Fibroblast of the aortic adventitia (primary cell): ENCODE measurements at places on chromosomes 13 and 19.
A peak's percentile ranks its signal among the peaks of the same experiment; 100 is the strongest.

- DNase-seq: no peak
These were observed 38.4 kb downstream of the LTBP4 start for GRCh38 chr19:40639638-40639982.

DNA sequence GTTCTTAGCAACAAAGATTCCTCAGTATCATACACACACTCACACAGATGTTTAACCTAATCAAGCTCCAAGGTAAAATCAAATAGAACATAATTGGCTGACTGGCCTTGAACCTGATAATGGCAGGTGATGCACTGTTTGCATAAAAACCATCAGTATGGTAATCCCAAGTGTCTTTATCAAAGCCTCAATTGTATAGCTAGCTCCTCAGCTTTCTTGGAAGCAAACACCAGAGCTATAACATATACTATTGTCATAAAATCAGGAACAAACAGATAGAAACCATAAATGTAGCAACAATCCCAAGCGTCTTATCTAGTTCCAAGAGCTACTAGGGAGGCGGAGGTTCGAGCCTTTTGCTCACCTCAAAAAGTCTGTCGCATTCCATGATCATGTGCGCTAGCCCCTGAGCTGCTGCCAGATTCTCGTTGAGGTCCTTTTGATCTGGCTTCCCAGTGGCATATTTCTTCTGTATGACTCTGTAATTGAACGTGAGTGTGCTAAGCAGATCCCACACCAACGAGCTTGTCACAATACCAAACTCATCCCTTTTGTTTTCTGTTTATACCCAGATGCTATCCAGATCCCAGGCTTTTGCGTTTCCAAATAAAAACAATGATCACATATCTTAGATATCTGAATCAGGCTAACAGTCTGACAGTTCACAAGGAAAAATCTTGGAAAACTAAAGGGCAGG lies 95.3 kb downstream of the KL start:
- DNase-seq: peak; percentile 57

GRCh38 chr19:47377208-47377701 lies 28.1 kb downstream of the DHX34 start:
- no peak for DNase-seq

GRCh38 chr19:15453091-15453578 lies 3.4 kb upstream of the WIZ start:
- DNase-seq: no peak

GRCh38 chr13:24563087-24563486 lies 50.5 kb upstream of the PARP4 start:
- DNase-seq: no peak

- DNase-seq: peak; percentile 33
These were observed 45.7 kb upstream of the FLT1 start for GRCh38 chr13:28540612-28541011.

- no peak for DNase-seq
These were observed 8.5 kb downstream of the ANGPTL8 start for GRCh38 chr19:11247934-11248333.

DNA sequence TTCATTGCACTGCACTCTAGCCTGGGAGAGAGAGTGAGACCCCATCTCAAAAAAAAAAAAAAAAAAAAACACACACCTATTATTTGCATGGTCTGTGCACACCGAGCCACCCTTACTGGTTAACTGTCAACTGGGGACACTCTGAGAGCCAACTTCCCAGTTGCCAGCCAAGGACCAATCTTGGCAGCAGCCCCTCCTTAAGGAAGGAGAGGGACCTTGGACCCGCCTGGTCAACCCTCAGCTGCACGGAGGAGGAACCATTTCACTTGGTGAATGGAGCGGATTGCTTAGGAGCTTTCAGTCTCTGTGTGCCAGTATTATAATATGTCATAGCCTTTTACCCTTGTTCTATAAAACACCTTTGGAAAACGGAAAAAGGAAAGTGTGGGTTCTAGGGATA lies 24.9 kb downstream of the MICOS13 start:
- DNase-seq: no peak

GRCh38 chr13:109834973-109835720 lies 48.8 kb upstream of the IRS2 start:
- no peak for DNase-seq

- no peak for DNase-seq
These were observed 88.0 kb upstream of the ZNF536 start for GRCh38 chr19:30284209-30284608.

DNA sequence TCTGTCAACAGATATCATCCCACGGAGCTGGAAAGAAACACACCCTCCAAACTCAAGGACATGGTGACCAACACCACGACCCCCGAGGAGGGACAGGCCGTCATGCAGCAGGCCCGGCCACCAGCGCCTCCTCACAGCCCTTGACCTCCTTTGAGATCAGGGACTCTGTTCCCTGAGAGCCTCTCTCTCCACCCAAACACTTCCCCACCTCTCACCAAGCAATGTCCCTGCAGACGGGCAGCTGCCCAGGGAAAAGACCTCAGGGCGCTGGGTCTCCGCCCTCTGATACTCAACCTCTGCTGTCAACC lies 10.0 kb downstream of the SCGB2B2 start:
- DNase-seq: no peak

- DNase-seq: peak; percentile 83
These were observed 74.9 kb upstream of the WASF3 start for GRCh38 chr13:26482451-26483197.
